Inflammatory macrophage (primary cell): ENCODE measurements at places on chromosomes 16 and 17.

DNA sequence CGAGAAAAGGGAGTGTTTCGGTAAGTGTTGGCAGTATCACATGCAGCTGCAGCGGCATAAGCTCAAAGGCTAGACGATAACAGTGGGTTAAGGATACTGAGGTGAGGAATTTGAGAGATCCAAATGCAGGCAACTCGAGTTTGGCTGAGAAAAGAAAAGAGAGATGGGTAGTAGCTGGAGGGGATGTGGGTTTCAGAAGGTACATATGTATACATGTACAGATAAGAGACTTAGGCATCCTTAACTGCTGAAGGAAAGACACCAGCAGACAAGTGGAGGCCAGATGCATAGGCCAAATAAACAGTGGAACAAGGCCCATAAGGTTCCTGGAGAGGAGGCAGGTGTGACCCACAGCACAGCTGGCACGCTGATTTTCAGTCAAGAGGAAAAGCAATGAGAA is 86.6 kb upstream of the NETO2 start:
- DNase-seq, result no peak

GRCh38 chr16:71460941-71461340 is 1.1 kb downstream of the ZNF23 start:
- no peak for DNase-seq

DNA sequence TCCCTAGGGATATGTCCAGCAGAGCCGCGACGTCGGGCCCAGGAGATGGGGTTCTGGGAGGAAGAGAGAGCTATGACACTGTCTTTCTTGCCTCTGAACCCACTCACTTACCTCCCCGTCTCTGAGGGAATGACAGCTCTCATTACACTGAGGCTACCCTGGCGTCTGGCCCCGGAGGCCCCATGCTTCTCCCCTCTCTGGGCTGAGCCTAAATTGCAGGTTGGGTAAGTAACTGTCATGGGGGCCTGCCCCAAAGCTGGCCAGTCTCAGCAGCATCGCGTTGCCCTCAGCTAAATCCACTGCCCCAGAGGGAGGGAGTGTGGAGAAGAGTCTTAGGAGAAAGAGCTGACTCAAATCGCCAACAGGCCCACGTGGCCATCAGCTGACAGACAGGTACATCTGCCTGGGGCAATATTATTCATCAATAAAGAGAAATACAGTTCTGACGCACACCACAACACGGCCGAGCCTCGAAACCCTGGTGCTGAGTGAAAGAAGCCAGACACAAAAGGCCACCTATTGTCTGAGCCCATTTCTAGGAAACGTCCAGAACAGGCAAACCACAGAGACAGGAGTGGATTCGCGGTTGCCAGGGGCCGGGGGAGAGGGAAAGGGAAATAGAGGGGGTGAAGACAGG is 156.4 kb downstream of the C16orf95 start:
- no peak for DNase-seq

- DNase-seq, result no peak
These were observed 42.2 kb downstream of the ABAT start for GRCh38 chr16:8716592-8716991.

- no peak for DNase-seq
These were observed 26.3 kb upstream of the C1QTNF8 start for GRCh38 chr16:1122398-1122765.

- DNase-seq, result peak; percentile 83
These were observed 498 bp upstream of the PLEKHG4 start for GRCh38 chr16:67278773-67279295.

GRCh38 chr17:52477824-52478699 is 319.5 kb upstream of the CA10 start:
- DNase-seq, result no peak

GRCh38 chr17:17313350-17313991 is 10.3 kb downstream of the NT5M start:
- peak; percentile 52 for DNase-seq

GRCh38 chr17:68737761-68738443 is 136.7 kb upstream of the FAM20A start:
- DNase-seq, result no peak

- DNase-seq, result no peak
These were observed 58.7 kb upstream of the DLX4 start for GRCh38 chr17:49910094-49910857.

DNA sequence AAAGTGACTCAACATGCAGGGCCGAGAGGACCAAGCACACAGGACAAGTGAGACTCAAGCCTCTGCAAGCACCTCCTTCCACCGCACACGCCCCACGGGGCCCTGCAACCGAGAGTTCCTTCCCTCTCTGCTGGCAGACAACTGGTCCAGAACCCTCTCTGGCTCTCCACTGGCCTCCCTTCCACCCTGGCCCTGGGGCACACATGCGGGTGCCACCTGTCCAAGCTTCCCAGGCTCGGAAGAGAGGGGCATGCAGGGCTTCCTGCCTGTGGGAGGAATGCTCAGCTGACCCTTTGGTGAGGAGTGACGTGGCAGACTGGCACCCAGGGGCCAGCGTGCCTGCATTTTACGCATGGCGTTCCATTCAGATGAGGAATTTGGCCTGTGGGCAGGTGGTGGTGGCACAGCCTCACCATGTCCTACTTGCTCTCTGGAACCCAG is 59.8 kb downstream of the PIPOX start:
- DNase-seq, result no peak

GRCh38 chr17:14089179-14089578 is 19.9 kb downstream of the COX10 start:
- DNase-seq, result no peak

DNA sequence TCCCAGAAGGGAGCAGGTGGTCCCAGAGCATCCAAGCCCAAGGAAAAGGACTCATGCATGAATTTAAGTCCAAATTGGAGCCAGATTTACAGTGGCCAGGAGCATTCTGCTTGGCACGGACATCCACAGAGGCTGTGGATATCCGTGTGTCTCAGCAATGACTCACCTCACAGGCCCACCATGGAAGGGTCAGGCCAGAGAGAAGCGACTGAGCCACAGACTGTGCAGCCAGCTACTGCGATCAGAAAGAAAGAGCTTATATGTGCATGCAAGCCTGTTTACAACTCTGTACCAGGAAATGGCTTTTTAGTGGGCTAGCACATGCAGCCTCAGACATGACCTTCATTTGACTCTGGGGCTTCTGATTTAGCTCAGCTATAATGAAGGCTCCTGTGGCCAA is 231.0 kb downstream of the C16orf95 start:
- no peak for DNase-seq

- DNase-seq, result no peak
These were observed 6.6 kb downstream of the ABCA5 start for GRCh38 chr17:69320210-69320907.

DNA sequence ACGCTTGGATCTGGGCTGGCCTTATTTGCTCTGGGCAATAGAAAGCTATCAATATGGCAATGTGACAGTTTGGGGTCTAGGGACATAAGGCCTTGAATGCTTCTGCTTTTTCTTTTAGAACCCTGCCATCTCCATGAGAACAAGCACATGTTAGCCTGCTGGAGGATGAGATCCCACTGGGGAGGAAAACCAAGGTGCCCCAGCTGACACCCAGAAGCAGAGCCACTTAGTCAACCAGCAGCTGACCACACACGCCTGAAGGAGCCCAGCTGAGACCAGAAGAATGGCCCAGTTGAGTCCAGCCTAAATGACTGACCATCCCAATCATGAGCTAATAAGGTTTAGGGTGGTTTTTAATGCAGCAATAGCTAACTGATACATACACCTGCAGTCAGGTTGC is 171.2 kb downstream of the AHSP start:
- DNase-seq, result no peak

DNA sequence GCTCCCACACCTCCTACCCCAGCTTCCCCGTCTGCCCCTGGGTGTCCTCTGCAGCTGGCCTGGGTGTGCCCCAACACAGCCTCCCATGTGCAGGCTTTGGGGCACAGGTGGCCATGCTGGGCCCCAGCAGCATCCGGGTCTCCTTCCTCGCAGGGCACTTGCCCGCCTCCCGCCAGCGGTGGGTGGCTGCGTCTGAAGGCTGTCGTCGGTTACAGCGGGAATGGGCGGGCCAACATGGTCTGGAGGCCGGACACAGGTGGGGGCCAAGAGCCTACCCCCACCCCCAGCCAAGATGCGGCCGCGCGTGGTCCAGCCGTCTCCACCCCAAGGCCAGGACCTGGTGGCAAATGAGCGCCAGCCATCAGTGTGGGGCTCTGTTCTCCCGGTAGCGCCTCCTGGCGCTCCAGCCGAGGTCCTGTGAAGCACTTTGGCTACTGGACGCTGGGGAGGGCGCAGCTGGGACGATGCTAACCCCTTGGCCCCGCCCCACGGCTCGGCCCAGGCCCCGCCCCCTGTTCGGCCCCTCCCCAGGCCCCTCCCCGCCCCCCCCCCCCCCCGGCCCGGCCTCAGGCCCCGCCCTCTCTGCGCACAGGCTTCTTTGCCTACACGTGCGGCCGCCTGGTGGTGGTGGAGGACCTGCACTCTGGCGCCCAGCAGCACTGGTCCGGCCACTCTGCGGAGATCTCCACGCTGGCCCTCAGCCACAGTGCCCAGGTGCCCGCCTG is 7.3 kb upstream of the RHOT2 start:
- peak; percentile 94 for DNase-seq

GRCh38 chr16:19299565-19299964 is 14.0 kb downstream of the CLEC19A start:
- no peak for DNase-seq

GRCh38 chr16:86203557-86204275 is 304.8 kb downstream of the IRF8 start:
- DNase-seq, result no peak

- DNase-seq, result no peak
These were observed 93.9 kb upstream of the CDH8 start for GRCh38 chr16:62130101-62130500.

DNA sequence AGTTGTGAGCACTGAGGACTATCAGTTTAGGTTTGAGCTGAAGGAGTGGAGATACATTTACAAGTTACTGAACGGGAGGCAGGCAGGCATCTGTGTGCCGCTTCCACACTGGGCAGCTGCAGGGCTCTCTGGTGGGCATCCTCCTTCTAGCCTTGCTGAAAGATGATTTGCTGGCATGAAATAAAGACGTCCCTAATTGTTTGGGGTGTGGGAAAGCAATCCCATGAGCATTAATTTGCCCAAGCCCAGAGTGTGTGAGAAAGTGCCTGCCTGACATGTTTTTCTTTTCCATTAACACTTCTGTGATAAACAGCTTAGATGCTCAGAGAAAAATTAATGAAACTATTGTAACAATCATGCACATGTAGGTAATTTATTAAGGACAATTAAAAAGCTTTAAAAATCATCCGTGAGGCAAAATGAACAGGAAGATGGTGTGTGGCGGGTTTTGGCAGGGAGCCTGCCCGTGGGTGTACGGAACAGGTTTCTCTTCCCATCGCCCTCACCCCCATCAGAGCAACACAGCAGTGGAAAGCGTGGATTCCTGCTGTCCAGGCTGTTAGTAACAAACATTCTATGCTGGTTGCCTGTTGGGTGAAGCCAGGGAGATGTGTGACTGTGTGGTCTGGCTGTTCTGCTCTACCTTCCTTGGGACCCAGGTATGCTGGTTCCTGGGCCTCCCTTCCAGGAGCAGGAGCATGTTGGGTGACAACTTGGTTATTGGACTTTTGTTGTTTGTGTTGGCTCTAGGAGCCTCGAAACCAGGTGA is 191.9 kb downstream of the MSI2 start:
- no peak for DNase-seq

- peak; percentile 78 for DNase-seq
These were observed 170.8 kb upstream of the FAM20A start for GRCh38 chr17:68771867-68772515.

DNA sequence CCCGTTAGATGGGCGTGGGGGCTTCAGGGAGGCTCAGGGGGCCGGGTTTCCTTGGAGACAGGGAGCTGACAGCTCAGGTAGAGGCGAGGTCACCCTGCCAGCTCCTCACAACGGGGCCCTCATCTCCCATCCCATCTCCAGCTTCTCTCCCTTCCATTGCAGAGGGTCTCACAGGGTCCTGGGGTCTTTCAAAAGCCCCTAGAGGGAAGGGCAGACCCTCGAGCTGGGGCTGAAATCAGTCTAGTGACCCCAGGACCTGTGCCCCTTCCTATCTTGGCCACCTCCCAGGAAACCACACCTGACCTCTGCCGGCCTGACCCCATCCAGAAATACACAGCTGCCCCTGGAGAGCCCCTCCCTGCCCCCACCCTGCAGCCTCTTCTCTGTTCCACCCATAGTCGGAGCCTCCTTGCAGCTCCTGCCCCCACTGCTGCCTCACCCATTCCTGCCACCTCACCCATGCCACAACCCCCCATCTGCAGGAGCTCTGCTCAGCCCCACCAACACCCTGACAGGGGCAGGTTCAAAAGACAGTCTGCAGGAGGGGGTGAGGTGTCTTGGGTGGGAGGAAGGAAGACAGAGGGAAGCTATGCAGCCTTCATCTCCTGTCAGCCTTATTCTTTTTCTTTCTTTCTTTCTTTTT is 23.4 kb downstream of the PIK3R5 start:
- no peak for DNase-seq

- DNase-seq, result no peak
These were observed 281.7 kb upstream of the ZFHX3 start for GRCh38 chr16:73329358-73330286.

GRCh38 chr16:79128706-79129105 is 471.8 kb downstream of the MAF start:
- DNase-seq, result no peak

DNA sequence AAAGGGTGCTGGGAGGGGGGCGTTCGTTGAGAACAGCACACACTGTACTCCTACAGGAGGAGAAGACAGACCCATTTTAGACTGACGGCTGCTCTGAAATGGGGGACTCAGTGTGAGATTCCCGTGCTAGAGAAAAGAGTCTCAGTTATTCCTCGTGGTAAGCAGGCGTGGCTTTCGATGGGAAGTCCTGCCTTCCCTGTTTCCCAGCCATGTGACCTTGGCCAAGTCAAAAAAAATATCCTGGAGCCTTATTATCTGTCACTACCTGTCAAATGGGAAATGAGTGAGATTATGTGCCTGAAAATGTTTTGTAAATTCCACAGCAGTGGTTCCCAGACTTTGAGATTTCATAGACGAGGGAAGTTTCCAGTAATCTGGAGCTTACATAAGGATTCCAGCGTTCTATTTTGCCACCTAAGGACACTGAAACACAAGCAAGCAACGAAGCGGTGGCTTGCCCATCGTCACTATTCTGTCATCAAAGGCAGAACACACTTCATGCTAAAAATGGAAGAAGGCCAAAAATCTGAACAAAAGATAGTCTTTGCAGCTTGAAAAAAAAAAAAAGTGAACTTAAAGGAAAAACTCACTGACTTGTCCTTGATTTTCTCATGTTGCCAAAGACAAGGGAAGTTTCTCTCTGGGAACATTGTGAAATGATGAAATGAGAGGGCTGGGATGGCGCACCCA is 253.4 kb upstream of the RPL38 start:
- no peak for DNase-seq

GRCh38 chr16:65497571-65497970 is 375.7 kb upstream of the CDH11 start:
- DNase-seq, result no peak

DNA sequence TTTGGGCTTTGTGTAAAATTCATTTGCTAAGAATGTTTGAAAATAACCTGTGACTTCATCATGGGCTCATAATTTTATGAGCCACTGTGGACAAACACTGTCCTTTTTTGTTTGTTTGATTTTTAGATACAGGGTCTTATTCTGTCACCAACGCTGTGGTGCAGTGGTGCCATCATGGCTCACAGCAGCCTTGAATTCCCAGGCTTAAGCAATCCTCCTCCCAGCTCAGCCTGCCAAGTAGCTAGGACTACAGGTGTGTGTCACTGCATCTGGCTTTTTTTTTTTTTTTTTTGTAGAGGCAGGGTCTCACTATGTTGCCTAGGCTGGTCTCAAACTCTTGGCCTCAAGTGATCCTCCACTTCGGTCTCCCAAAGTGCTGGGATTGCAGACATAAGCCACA is 8.3 kb downstream of the TEX2 start:
- DNase-seq, result no peak
